WTC11 (cell line): ENCODE measurements at places on chromosomes 11 and 22. TPM values are rescaled to one million over a fixed set of nuclear protein-coding genes. Genes with fewer than 3 reads are reported as not detected.

Gene RCOR2
- total RNA-seq = 77.4 to 98.3 TPM (median 92.0 TPM) in 3 replicates

Gene BARX2
- not detected in 3 replicates for total RNA-seq

Gene SCUBE1
- total RNA-seq = 6.9 to 9.6 TPM (median 7.8 TPM) in 3 replicates

Gene ZNF215
- 13.8 to 15.8 TPM (median 14.1 TPM) in 3 replicates for total RNA-seq

Gene CEP126
- total RNA-seq = 1.9 to 2.4 TPM (median 2.0 TPM) in 3 replicates
